ENCODE measurements at places on chromosomes 7 and 10.

- DNase-seq: no peak
These were observed 2.6 kb upstream of the ZRANB1 start for GRCh38 chr10:124939290-124939689.

- DNase-seq: no peak
These were observed 6.9 kb downstream of the CYCS start for GRCh38 chr7:25118048-25118753.

- no peak for DNase-seq
These were observed 98.7 kb downstream of the HTR5A start for GRCh38 chr7:155168597-155169480.

GRCh38 chr10:4846775-4847174 is 20.8 kb downstream of the AKR1E2 start:
- no peak for DNase-seq

DNA sequence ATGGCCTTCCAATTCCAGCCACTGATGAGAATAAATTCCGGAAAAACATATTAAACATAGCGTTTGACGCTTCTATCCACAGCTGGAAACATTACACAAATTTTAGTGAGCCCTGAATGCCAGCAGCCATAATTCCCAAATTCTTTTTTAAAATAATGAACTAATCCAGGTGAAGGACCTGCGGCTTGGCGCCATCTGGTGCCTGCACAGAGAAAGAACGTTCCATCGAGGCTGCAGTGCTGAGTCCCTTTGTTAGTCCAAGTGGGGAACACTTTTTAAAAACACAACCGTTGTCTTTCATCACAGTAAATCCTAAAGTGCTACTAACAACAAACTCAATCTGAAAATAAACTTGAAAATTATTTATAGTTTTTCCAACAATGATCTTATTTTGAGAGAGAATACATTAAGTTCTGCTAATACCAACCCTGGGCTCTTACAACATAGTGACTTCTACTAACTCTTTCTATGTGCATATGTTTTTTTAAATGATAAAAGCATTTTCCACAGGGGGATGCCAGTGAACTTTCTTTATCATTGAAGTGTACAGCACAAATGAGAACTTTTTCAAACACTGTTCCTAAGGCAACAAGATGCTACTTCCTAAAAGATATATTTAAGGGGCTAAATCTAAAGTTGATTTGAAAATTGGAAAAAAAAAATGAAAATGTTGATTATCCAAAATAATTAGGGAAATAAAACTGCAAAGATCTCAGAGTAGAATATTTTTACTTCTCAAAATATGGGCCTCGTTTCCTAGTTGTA is 166.9 kb upstream of the RNF32 start:
- DNase-seq: no peak

GRCh38 chr7:101116898-101117297 is 10.0 kb upstream of the SERPINE1 start:
- DNase-seq: no peak

- no peak for DNase-seq
These were observed 101.0 kb downstream of the LRMDA start for GRCh38 chr10:75532253-75532924.

GRCh38 chr10:4673279-4674040 is 152.5 kb upstream of the AKR1E2 start:
- DNase-seq: no peak

GRCh38 chr7:127771707-127772106 is 119.7 kb downstream of the SND1 start:
- no peak for DNase-seq

DNA sequence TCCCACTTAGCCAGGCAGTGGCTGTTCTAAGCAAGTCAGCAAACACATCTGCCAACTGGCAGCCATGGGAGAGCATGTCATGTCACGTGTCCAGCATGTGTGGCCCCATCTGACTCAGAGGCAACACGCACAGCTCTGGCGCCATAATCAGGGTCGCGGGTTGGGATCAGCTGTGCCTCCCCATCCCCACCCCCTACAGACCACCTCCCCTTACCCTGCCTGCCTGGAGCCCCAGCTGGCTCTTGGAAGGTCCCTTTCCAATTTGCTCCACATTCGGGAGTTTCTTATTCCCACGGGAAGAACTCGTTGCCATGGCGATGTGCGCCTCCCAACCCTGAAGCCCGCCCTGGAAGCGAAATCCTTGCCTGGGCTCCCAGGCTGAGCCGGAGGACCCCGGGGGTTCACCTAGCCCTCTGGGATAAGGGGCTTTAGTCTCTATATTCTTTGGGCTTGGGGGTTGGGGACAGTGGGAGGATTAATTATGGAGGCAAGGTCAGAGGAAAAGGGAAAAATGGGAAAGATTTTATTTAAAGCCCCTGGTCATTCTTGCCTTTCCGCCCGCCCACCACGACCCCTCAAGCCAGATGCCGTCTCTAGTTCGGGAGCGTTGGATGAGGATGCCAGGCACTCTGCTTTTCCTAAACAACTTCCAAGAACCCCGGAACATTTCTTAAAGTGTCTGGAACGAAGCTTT is 283.7 kb downstream of the ZEB1 start:
- DNase-seq: no peak

DNA sequence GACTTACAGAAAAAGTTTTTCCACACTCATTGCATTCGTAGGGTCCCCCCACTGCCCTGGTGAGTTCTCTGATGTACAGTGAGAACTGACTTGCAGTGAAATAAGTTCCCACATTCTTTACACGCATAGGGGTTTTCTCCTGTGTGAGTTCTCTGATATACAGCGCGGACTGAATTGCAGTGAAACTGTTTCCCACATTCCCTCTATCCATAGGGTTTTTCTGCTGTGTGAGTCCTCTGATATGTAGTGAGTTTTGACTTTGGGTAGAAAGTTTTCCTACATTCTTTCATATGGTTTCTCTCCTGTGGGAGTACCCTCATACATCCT is 147.0 kb downstream of the GLRX3 start:
- DNase-seq: no peak

- no peak for DNase-seq
These were observed 130.3 kb upstream of the ASAH2 start for GRCh38 chr10:50381642-50382041.

DNA sequence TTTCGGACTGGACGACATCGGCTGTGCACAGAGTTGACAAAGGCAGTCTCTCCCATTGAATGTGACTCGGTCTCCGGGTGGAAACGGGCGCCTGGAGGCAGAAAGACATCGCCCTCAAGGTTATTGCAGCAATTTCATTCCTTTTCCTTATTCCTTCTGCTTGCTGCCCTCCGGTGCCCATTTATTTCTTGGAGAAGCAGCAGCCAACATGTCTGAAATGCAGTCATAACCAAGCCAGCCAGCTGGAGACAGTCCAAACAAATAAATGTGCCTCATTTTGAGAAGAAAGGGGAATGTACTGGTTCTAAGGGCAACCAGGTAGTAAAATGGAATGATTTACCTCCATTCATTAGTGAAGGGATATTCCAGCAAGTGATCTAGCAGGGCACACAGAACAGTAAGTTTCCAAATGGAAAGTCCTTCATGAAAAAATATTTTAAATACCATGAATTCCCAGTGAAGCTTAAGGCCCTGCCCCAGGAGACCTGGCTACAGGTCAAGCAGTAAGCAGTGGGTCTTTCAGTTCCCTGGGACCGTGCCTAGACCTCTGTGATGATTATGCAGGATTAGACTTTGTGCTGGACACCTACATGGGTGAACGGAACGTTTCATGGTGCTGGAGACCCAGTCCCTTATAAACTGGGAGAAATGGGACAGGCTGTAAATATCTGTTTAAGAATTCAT is 86.6 kb downstream of the ABLIM1 start:
- DNase-seq: no peak

GRCh38 chr7:25187932-25188331 is 40.4 kb downstream of the NPVF start:
- DNase-seq: no peak

Data from stimulated activated naive CD4-positive, alpha-beta T cell treated with Interleukin-2 at 50 U/mL for 16 hours (primary cell).